Lung microvascular endothelial cell (primary cell): ENCODE measurements at places on chromosomes 13 and 19. TPM values are rescaled to one million over a fixed set of nuclear protein-coding genes. Genes with fewer than 3 reads are reported as not detected.

DNA sequence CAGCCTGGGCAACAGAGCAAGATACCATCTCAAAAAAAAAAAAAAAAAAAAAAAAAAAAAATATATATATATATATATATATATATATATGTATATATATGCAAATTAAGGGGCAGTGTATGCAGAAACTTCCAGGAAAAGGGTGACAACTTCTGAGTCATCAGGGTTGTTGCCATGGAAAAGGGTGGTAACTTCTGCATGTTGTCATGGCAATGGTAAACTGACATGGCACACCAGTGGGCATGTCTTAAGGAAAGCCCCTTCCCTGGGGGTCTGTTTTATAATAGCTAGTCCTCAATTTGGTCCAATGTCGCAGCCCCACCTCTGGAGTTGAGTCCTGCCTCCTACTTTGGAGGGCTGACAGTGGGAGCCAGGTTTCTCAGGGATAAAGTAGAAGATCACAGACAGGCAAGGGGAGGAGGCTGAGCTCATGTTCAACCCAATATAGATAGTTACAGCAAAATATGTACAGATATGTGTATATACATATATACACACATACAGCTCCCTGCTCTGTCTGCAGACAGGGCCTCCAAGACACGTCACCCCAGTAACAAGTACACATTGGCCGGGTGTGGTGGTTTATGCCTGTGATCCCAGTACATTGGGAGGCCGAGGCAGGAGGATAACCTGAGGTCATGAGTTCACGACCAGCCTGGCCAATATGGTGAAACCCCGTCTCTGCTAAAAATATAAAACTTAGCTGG lies 7.2 kb upstream of the FCHO1 start:
- peak; percentile 59 for DNase-seq

DNA sequence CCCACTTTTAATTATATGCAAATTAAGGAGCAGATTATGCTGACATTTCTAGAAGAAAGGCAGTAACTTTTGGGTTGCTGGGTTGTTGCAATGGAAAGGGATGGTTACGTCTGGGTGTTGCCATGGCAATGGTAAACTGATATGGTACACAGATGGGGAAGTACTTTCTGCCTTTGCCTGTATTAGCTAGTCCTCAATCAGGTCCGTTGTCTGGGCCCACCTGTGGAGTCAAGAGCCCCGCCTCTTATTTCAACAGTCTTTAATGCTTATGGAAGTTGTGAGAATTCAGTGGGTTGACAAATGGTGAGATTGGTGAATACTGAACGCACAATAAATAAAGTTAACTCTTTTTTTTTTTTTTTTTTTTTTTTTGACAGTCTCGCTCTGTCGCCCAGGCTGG lies 30.6 kb upstream of the DPP9 start:
- DNase-seq = peak; percentile 23

DNA sequence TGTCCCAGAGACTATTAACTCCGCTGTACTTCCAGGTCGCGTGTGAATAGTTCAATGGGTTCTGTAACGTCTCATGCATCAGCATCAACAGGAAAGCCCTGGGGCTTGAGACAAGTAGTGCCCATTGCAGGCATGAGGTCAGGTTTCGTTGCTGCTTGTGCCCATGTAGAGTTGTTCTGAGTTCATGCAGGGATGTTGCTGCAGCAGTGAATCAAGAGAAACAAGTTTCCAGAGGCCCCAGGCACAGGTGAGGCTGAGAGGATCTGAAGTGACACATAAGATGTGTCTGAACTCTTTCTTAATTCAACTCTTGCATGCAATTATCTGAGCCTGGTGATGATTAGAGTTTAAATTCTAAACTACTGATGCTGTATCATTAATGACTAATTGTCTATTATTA lies 8.6 kb upstream of the ZNF283 start:
- DNase-seq = no peak

GRCh38 chr13:98780451-98780850 lies 28.0 kb upstream of the SLC15A1 start:
- DNase-seq = no peak

DNA sequence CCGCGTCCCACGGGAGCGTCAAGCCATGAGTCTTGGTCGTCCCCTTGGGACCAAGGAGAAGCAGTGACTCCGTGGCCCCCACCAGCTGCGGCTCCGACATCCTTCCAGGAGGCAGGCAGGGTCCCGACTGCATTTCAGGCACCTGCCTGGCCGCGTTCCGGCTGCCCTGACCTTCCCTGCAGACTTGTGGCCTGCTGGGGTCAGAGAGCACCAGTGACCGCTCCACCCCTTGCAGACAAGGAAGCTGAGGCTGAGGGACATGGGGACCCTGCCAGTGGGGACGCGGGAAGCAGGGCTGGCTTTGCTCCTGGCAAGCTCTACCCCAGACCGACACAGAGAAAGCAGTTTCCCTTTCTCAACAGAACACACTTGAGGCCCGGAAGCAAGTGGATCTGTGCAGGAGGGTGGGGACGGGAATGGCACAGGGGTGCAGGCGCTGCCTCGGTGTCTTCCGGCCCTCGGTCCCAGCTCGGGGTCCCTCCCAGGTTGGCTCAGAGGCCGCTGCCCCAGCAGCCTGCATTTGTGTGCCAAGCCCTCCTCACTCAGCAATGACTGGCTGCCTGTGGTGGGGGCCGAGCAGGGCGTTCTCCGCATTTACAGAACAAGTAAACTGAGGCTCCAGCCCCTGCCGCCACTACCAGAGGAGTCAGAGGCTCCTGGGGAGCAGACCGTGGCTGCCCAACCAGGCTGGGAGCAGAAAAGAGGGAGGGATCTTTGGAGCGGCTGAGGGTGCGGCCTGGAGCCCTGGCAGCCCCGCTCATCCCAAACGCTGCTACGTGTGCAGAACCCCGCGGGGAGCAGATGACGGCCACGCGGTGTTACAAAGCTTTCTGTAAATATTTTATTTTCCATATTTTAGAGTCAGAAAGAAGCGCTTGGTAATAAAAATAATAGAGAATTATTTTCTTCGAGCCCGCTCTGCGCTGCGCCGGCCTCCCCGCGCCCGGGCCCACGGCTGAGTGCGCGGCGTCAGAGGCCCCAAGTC lies 43.9 kb downstream of the GAS6 start:
- no peak for DNase-seq

GRCh38 chr13:111904701-111905608 lies 162.0 kb upstream of the SOX1 start:
- no peak for DNase-seq

DNA sequence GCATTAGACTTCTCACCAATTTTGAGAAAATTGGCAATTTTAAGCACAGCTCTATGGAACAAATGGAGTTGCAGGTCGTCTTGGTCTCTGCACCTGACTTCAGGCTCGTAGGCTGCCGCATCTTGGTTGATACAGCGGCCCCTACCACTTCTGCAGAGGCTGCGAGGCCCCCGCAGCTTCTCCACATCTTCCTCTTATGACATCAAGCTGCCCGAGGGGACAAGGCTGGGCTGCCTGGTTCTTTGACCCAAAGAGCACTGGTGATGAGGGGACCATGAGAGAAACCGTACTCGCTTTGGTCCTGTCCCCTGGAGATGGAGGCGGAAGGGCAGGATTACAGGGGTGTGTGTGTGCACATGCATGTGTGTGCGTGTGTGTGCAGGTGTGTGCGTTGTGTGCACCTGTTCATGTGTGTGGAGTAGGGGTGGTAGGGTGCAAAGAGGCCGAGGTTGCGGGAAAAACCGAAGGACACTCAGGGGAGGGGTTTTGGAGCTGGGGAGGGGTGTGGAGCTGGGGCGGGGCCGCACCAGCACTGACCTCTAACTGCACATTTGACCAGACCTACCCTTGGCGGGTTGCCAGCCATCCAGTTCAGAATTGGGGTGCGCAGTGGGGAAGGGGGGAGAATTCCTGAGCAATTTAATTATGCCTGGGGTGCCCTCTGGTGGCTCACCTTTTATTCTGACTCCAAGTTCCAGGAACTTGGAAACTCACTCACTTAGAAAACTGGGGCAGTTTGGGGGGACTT lies 65.1 kb upstream of the ARHGEF7 start:
- peak; percentile 40 for DNase-seq

- DNase-seq = peak; percentile 1
Observed at GRCh38 chr13:34931572-34931971, 10.5 kb upstream of the NBEA start.

GRCh38 chr13:30318026-30318425 lies 10.7 kb upstream of the KATNAL1 start:
- DNase-seq = no peak

DNA sequence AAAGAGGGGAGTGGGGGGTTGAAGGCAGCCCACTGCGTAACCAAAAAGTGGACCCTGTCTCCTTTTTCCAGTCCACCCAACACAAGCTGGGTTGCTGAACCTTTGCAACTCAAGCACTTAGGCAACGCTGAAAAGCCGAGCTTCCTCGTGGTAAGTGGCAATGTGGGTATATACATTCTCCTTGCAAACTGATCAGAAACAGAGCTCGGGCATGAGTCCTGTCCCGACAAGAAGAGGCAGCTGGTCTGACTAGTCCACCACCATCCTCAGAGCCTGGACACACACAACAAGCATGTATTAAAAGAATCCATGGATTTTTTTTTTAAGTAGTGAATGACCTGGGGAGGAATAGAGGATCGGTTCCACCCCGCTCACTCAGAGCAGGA lies 240.6 kb upstream of the ZNF507 start:
- DNase-seq = no peak

DNA sequence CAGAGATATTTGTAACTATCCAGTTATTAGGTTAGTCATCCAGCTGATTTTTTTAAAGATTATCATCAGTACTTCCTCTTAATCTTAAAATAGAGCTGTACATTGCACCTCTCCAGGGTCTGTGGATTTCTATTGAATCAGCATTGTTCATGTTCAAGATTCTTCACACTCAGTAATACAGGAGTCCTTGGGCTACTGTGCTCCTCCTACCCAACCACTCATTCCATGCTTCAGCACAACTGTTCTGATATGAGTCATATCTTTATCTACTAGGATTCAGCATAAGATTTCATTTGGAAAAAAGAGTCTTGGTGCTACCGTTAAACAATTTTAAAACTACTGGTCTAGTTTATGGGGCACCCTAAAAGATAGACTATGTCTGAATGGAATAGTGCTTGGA lies 357.8 kb downstream of the DCT start:
- DNase-seq = no peak

- DNase-seq = no peak
Observed at GRCh38 chr19:30799865-30800755, 427.9 kb downstream of the ZNF536 start.

The MBD3L3 gene
- total RNA-seq = not detected in 2 replicates

The NBEA gene
- total RNA-seq = 0.65 and 1.4 TPM in 2 replicates

- no peak for DNase-seq
Observed at GRCh38 chr19:31578326-31578725, 229.1 kb upstream of the TSHZ3 start.

DNA sequence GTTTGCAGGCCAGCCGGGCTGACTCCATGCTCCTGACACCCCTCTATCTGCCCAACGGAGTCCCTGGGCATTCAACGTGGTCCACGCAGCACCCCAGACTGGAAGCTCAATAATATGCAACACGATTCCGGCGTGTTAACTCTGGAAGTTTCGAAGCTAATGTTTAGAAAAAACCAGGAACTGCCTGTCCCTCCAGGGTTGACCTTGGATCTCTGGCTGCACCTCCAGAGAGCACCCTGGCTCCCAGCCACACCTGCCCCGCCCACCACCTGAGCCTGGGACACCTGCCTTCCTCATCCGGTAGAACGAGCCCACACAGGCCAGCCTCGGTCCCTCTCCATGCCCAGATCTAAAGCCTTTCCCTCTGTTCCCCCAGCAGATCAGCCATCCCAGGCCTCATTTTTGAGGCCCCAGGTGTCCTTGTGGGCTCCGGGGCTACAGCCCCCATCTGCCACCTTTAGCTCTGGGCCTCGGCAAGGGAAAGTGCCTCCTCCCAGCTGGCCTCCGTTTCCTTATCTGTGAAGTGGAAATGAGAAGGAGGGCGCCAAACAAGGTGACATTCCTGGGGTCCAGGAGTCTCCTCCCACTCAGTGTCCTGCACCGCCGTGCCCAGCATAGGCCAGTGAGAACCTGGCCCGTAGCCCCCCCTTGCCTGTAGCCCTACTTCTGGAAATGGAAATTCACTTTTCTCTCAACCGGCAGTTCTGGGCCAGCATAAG lies 38.7 kb downstream of the KLF2 start:
- no peak for DNase-seq

GRCh38 chr13:73772449-73773167 lies 361.6 kb downstream of the KLF12 start:
- no peak for DNase-seq

GRCh38 chr13:28637714-28638355 lies 21.1 kb upstream of the POMP start:
- peak; percentile 56 for DNase-seq

GRCh38 chr13:76816394-76816793 lies 69.8 kb downstream of the KCTD12 start:
- no peak for DNase-seq

The AP1M2 gene
- total RNA-seq = not detected in 2 replicates

DNA sequence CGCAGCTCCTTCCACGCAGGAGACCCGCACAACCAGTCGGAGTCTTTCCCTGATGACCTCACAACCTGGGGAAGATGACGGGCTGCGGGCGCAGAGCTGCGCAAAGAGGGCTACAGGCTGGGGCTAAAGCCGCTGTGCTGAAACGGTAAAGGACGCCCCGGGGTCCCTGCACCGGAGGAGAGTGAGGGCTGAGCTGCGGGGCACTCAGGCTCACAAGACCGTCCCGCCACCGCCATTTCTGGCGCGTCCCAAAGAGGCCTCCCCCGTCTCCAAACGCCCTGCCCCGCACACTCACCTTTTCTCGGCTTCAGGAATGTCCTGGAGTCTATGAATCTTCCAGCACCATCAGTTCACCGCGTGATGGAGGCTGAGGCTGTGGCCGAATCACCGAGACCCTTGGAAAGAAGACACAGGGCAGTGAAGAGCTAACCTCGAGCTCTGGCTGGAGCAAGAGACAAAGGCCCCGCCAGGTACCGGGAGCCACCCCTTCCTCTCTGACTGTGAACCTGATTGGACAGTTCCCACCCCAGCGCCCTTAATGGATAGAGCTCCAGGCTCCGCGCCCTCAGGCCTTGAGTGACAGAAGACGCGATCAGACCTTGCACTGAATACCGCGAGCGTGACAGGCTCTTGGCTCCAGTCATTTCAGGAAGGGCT lies 41.8 kb upstream of the ZNF429 start:
- DNase-seq = no peak
